AG04450 (cell line): ENCODE measurements at places on chromosomes 1 and 21. TPM values are rescaled to one million over a fixed set of nuclear protein-coding genes. Genes with fewer than 3 reads are reported as not detected.

DNA sequence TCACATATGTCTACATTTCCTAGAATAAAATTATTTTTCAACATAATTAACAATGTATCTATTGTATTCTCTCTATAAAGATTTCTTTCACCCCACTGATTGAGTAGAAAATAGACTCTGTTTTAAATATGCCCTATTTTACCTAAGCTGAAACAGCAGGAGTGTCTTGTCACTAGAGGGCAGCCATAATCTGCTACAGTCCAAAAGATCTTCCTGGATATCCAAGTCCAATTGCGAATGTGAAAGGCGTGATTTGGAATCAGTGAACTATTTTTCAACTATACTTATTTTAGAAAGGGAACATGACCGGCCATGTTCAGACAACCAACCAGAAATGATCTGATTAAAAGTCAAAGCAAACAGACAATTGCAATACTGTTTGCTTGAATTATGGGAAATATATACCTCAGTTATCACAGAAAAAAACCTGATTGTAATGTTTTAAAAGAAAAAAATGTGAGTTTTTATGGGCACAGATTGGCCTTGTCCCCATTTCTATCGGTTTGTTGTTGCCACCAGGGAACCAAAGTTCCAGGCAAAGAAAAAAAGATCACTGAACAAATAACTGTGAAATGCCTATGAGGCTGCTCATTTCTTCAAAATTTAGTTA, 1211.0 kb upstream of the ADGRL4 start:
- peak; percentile 20 for DNase-seq

- no peak for DNase-seq
These were observed 14.5 kb downstream of the RHOU start for GRCh38 chr1:228749765-228750164.

DNA sequence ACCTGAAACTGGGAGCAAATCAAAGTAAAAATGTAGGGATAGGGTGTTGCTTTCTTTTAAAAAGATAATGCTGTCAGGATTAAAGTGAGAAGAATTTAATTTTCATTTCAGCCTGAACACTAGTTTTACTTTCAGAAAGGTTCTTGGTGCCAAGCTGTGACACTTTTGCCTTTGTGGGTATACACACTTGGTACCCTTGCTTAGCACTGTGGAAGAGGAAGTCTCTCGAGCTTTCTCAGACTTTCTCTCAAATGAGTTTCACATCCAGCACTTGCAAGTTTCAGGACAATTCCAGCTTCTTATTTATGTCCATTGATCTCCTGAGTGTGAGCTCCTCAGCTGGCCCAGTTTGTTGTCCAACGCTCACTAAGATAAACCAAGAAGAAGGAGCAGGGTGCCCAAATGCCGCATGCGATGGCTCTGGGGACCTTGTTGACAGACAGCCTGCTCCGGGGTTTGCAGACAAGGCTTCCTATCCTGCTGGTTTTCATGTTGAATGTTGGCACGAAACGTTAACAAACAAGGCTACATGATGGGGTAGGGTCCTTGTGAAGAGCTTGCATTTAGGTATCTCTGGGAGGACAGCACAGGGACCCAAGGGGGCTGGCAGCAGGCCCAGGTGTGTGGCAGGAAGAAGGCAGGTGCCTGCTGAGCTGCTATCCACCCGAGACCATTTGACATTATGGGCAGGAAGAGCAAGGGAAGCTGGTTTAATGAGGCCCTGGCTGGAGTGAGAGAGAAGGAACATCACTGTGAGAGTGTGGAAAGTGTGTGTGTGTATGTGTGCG, 79.7 kb downstream of the POFUT2 start:
- DNase-seq: no peak

GRCh38 chr1:176720838-176721237, 257.9 kb downstream of the PAPPA2 start:
- DNase-seq: no peak

- DNase-seq: no peak
These were observed 317.2 kb downstream of the LTN1 start for GRCh38 chr21:28675331-28676041.

- DNase-seq: no peak
These were observed 9.0 kb downstream of the TGFBR3 start for GRCh38 chr1:91876781-91877573.

DNA sequence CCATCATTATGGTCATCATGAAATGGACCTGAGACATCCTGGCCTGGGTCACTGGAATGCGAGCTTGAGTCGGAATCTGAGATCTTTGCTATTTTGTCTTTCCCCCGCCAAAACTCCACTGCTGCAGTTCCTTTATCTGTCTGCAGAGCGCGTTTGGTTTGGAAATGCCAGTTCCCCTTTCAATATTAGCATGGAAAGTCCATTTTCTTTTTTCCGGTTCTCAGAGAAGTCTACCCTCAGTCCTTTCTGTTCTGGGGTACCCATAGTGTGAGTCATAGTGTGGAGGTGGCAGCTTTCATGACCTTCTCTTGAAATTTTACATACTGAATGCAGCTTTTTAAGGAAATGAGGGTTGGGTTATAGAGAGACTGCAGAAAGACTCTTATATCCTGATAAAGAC, 14.6 kb downstream of the CACNA1E start:
- DNase-seq: no peak

- no peak for DNase-seq
These were observed 26.5 kb downstream of the RERE start for GRCh38 chr1:8790987-8791386.

- DNase-seq: no peak
These were observed 3.5 kb upstream of the UBXN10 start for GRCh38 chr1:20182415-20182814.

- DNase-seq: no peak
These were observed 58.4 kb upstream of the IFI44L start for GRCh38 chr1:78561856-78562255.

DNA sequence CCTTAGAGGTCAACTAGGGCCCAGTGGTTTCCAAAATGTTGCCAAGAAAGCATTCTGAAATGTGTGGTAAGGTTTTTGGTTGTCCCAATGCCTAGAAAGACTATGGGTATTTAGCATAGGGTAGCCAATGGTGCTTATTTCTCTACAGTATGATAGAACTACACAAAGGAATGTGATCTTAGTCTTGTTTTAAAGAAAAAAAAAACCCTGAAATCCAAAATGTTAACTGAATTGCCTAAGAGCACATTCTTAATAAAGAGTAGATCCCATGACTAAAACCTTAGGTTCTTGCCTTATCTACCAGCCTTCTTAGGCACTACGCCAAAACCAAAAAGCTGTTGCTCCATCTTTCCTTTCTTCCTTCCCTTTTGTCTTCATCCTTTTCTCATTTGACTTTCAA, 428.2 kb downstream of the MRPL39 start:
- peak; percentile 33 for DNase-seq

GRCh38 chr1:245715291-245715701, 560.5 kb downstream of the KIF26B start:
- DNase-seq: no peak

DNA sequence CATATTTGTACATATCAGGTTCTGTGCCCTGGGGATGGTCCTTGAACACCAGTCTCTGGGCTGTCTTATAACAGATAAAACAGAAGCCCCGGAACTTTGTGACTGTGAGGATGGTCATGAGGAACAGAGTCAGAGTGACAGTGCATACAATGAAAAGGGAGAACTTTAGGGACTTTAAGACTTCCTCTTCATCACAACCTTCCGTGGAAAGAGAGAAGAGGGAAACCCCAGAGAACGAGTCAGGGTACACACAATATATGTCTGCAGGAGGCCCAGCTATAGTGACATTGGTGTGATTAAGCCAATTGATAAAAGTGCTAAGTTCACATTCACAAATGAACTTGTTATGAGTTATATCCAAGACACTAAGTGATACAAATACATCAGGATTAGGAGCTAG, 32.1 kb downstream of the TLR5 start:
- no peak for DNase-seq

GRCh38 chr1:52479076-52479475, 73.8 kb downstream of the TUT4 start:
- no peak for DNase-seq

GRCh38 chr1:3337798-3338724, 116.4 kb upstream of the ARHGEF16 start:
- DNase-seq: no peak

DNA sequence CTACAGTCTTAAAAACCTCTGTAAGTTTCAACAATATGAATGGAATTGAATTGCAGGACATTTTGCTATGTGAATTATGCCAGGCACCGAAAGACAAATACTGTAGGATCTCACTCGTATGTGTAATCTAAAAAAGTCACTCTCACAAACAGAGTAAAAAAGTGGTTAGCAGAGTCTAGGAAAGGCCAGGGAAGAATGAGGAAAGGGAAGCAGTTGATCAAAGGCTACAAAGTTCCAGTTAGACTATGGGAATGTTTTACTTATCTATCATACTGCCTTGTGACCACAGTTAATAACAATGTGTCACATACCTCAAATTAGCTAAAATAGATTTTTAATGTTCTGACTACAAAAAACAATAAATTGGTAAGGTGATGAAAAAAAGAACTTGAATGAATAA, 565.4 kb upstream of the BRINP3 start:
- no peak for DNase-seq

DNA sequence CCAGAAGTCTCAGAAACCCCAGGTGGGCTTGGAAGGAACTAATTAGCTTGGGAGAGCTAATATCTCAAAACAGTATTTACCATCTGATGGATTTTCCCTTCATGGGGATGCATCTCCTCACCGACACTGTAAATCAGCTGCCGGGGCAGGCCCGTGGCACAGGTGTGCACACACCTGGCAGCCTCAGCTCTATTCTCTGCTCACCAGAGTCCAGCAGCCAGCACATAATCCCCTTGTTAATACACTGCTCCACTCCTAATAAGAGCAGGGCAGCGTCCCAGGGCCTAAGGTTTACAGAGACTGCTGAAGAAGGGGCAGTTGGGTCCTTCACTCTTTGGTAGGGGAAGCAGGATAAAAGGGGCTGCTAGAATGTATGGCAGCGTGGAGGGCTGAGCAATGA, 200.0 kb downstream of the TOMM20 start:
- no peak for DNase-seq

- DNase-seq: no peak
These were observed 15.9 kb upstream of the PEAR1 start for GRCh38 chr1:156877433-156878170.

DNA sequence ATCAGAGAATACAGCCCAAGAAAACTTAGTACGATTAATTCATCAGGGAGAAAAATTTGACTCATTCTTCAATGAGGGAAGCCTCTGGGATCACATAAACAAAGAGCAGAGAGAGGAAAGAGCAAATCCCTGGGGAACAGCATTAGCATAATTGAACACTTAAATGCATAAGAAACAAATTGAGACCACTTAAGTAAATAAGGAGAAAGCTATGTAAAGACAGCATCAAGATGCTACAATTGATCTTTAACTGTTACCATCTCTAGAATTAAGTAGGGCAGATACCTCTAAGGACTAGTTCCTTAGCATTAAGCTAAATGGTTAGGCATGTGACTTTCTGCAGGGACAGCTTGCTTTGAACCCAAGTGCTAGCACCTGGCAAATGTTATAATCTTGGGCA, 265.1 kb upstream of the NEGR1 start:
- no peak for DNase-seq

DNA sequence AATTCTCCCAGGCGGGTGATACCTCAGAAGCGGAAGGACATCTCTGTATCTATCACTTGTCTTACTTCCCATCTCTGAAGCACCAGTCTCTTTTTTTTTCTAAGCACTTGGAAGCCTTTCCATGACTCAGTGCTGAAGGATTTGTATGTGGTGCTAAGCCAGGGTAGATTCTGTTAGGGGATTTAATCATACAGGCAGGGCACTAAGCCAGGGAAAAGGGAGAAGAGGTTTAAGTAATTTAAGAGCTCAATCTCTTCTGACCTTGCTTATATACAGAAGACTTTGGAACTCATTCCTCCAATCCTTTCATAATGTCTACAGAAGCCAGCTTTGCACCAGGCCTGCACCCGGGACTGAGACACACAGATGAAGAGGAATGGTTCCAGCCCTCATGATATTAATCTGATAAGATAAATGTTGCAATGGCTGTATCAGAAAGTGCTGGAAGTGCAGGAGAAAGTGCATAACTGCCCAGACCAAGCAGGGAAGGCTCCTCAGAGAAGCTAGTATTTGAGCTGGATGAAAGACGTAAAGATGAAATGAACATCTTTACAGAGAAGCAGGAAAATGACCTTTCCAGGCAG, 11.0 kb downstream of the FAM163A start:
- peak; percentile 44 for DNase-seq

DNAJC28 gene
- 1.3 and 1.9 TPM in 2 replicates for polyA plus RNA-seq

ANKRD35 gene
- 2.6 and 2.7 TPM in 2 replicates for polyA plus RNA-seq

RIMS3 gene
- polyA plus RNA-seq: 0.33 and 0.36 TPM in 2 replicates

S100A1 gene
- polyA plus RNA-seq: 0.21 and 0.31 TPM in 2 replicates

FRRS1 gene
- polyA plus RNA-seq: 7.9 and 9.7 TPM in 2 replicates

RIIAD1 gene
- polyA plus RNA-seq: not detected in 2 replicates

RRP1 gene
- polyA plus RNA-seq: 8.2 and 10.6 TPM in 2 replicates

FCGR2B gene
- polyA plus RNA-seq: not detected in 2 replicates

PTGS2 gene
- polyA plus RNA-seq: 2.1 and 2.7 TPM in 2 replicates

TNFRSF4 gene
- 0.07 and 0.24 TPM in 2 replicates for polyA plus RNA-seq

ASCL5 gene
- not detected in 2 replicates for polyA plus RNA-seq

OR2T2 gene
- not detected in 2 replicates for polyA plus RNA-seq

ZNF326 gene
- polyA plus RNA-seq: 15.5 and 23.3 TPM in 2 replicates
